ENCODE measurements at places on chromosomes 6 and 20.

- DNase-seq, result no peak
Measured at GRCh38 chr6:117496383-117496990, 14.0 kb downstream of the DCBLD1 start.

GRCh38 chr20:36645998-36646397, at the start of gene SLA2:
Gene SLA2 (minus strand): TSS chr20:36646196. CDS start chr20:36641335, 4,861 bp downstream.
- peak; percentile 61 for DNase-seq

DNA sequence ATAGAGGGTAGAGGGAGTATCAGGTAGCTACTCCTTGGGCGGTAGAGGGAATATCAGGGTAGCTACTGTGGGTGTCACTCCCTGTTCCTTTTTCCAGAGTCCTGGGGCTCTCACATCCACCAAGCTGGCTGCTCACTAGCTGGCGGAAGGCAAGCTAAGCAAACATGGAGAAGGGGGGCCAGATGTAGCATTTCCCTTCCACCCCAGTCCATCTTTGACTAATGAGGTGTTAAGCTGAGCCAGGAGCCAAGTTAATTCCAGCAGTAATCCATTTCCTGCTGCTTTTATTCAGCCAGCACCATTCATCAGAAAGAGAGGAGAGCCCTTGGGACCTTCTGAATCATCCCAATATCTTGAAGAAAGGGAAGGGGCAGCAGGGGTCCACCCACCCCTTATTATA, 330.0 kb downstream of the ZFAND3 start:
- DNase-seq, result no peak

GRCh38 chr6:1701668-1702353, 92.1 kb downstream of the FOXC1 start:
- DNase-seq, result no peak

- no peak for DNase-seq
Measured at GRCh38 chr6:22251348-22251747, 45.5 kb downstream of the PRL start.

GRCh38 chr20:20895537-20895936, 183.1 kb upstream of the RALGAPA2 start:
- DNase-seq, result no peak

- DNase-seq, result no peak
Measured at GRCh38 chr6:21586300-21586699, 7.3 kb upstream of the SOX4 start.

- DNase-seq, result peak; percentile 23
Measured at GRCh38 chr6:52161689-52162438, 24.3 kb upstream of the IL17A start.

DNA sequence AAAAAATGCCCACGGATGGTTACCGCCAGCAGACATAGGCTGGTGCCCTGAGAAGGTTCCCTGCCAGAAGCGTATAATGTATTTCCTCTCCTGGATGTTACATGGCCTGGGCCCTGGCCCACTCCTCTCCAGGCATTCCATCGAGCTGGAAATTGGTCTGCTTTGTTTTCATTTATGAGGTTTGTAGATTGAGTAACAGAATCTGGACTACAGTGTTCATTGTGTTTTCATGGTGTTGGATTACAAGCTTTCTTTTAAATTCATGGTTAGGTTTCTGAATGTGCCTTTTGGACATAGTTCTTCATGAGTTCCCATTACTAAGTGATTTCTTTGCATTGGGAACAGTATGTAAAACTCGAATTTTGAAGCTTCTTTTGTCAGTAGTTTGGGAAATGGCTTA, 6.4 kb downstream of the TIAM2 start:
- DNase-seq, result no peak

DNA sequence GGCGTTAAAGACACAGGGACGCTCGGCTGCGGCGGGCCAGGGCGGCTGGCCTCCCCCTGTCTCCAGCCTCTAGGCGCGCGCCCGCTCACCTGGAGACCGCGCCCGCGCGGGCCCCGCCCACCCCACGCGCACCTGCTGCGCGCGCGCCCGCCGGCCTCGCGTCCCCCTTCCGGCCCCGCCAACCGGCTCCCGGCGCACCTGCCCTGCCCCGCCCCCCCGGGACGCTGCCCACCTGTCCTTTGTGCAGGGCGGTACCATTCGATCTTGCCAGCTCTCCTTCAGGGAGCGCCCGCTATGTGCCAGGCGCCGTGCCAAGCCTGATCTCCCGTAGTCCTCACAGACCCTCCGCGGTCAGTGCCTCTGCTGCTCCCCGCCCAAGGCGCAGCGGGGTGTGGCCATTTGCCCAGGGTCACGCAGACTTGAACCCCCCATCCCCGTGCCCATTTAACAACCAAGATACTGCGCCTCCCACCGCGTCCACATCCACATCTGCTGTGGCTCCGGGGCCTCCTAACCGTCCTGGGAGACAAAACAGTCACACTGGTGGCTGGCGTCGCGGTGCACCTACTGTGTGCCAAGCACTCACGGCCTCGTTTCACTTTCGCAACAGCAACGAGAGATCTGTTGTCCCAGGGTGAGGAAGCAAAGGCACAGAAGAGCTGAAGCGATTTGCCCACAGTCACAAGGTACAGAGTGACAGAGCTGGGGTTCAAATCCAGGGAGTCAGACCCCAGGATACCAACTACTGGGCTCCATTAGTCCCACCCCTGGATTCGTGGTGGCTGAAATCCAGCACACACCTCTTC, 48.1 kb downstream of the NOL4L start:
- DNase-seq, result peak; percentile 53

DNA sequence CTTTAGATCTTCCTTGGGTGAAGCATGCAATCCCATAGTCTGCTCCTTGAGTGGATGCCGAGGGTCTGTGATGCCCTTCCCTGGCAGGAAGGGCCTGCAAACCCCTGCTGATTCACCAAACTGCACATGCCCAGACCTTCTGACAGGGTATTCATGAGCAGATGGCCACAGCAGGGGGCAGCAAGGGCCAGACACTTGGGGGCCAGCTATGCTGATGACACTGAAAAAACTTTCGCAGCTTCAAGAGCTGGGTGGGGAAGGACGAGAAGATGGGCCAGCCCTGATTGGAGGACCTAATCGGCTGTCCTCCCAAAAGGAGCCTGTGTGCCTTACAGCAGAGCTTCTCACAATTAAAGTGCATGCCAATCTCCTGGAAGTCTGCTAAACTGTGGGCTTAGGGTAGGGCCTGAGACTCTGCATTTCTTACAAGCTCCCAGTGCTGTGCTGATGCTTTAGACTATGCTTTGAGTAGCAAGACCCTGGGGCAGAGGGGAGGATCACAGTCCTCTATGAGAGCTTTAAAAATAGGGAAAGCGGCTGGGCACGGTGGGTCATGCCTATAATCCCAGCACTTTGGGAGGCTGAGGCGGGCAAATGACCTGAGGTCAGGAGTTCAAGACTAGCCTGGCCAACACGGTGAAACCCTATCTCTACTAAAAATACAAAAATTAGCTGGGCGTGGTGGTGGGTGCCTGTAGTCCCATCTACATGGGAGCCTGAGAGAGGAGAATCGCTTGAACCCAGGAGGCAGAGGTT, 15.2 kb upstream of the GDAP1L1 start:
- DNase-seq, result no peak

GRCh38 chr20:24734139-24734538, 214.9 kb upstream of the CST7 start:
- no peak for DNase-seq

DNA sequence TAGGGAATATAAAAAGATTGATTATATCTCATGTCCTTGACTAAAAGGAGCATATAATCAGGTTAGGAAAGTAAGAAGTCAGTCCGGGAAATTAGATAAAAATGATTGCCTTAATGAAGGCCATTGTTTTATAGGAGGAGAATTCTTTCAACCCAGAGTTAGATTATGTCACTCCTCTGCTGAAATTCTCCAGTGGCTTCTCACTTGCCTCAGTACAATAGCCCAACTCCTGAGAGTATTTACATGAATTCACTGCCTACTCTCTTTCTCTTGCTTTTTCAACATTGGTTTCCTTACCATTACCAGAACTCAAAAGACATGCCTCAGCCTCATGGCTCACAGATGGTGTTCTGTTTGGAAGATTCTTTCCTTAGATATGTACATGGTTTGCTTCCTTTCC, 114.9 kb downstream of the EPHA7 start:
- no peak for DNase-seq

DNA sequence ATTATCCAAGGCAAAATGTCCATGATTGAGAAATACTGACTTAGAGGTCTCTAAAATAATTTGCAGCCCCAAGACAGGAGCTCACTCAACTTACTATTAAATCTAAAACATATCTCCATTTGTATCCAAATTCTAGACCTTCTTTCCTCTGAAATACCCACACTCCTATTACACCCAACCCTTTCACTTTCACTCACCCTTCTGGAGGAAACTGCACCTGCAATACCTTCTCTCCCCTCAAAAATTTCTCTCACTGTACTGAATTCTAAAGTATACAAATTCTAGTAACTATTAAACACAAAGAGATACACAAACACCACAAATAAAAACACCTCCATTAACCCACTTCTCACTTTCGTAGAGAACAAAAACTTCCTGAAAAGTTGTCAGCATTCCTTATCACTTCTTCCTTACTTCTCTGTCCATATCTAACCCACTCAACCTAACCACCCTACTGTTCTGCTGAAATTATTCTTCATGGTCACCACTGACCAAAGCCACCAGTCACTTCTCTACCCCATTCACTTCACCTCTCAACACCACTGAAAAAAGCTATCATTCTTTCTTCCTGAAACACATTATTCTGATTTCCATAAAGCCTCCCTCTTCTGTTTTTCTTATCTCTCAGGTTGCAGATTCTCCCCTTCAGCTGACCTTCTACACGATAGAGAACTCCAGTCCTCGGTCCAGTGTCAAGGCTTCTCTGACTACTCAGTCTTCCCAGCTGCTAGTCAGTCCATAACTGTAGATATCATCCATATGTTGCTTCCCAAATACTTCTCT, 12.0 kb downstream of the LMBRD1 start:
- DNase-seq, result no peak

DNA sequence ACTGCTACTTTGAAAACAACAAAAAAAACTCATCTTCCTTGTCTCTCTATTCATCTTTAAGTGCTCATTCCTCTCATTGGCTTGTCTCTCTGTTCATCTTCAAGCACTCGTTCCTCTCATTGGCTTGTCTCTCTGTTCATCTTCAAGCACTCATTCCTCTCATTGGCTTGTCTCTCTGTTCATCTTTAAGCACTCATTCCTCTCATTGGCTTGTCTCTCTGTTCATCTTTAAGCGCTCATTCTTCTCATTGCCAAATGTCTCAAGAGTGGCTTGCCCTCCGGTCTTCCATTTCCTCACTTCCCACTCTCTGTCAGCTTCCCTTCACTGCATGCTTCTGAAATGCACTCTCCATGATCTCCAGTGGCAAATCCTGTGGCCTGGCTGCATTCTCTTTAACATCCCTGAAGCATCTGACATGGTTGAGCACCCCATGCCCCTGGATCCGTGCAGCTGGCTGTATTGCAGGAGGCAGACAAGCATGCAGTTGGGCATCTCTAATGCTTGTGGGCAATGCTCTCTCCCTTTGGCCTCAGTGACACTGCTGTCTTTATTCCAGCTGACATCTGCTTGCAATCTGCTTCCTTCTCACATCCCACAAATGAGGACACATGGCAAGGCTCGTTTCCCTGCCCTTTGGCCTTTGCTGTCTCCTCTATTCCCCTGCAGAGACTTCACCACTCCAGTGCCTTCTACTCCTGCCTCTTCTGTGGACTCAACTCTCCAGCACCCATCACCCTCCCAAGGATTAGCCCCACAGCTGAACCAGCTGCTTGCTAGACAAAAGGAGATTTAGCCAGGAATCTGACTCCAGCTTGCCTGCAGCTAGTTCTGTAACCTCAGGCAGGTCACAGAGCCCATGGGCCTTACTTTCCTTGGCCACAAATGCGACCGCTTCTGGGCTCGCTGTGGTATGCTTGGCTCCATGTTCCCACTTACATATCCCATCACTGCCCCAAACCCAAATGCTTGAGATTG, 143.2 kb upstream of the SNX9 start:
- DNase-seq, result no peak

GRCh38 chr6:33277663-33278391, 904 bp downstream of the B3GALT4 start:
- DNase-seq, result peak; percentile 42

DNA sequence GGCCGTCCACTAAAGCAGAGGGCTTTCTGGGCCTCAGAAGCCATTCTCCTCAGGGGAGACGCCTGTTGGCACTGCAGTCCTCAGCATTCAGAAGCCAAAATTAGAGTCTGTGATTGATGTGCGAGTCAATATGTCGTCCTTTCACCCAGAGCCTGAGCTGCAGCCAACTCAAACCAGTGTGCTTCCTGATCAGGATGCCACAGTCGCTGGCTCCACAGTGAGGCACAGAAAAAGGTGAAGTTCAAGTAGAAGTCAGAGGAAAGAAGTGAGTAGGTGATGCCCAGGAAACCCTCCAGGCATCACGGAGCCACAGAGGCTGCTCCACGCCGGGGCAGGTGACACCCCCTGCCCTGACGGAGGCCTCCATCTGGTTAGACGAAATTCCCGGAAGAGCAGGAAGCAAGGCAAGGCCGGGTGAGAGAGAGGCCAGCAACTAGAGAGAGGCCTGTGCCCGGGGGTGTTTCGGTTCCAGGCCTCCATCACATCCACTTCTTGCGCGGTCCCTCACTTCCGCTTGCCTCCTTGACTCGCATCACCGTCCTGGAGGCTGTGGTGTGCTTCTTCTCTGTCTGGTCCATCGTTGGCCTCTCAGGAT, 177.7 kb upstream of the SNX9 start:
- DNase-seq, result no peak

DNA sequence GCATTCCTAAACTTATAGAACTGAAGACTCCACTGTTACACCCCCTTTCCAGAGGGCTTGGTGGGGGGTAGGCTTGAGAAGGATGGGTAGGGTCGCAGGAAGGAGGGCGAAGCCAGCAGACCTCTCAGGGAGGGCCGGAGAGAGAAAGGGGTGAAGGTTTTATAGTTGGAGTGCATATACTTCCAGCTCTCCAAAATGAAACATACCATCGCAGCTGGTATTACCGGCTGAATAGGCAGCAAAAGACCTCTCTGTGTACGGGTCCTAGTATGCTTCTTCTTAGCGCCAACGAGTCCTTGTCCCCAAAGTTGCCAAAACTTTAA, 1.0 kb upstream of the VGLL2 start:
- DNase-seq, result no peak

- no peak for DNase-seq
Measured at GRCh38 chr6:121571455-121571854, 136.0 kb downstream of the GJA1 start.

DNA sequence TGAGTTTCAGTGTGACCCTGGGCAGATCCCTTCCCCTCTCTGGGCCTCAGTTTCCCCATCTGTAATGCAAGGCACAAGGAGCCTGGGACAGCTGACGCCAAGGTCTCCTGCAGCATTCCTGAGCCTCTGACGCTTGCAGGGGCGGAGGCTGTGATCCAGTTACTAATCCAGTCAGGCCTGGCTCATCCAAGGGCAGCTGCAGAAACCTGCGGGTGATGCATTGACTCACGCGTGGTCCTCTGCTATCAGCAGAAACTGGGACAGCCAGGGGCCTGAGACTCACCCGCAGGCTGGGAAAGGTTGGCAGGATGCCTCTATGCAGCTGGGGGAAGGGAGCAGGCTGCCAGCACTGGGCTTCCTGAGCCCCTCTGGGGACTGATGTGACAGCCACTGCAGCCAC, 65.0 kb upstream of the SIRPA start:
- DNase-seq, result no peak

GRCh38 chr6:43836507-43837240, 66.7 kb downstream of the VEGFA start:
- no peak for DNase-seq

- DNase-seq, result no peak
Measured at GRCh38 chr20:23049201-23050075, at the start of gene THBD. Gene THBD (minus strand): TSS chr20:23049672. CDS start chr20:23049504, 168 bp downstream.

Measured in activated naive CD4-positive, alpha-beta T cell treated with anti-CD3 and anti-CD28 coated beads, Interleukin-2, amount 50 U/mL, for 16 hours (primary cell).